Ascending aorta (tissue), 2 donors: ENCODE measurements at places on chromosomes 12 and 14. TPM values are rescaled to one million over a fixed set of nuclear protein-coding genes. Genes with fewer than 3 reads are reported as not detected.
A peak's percentile ranks its signal among the peaks of the same experiment; 100 is the strongest.

The LLPH gene
- total RNA-seq, result 0.21 TPM

The RNFT2 gene
- 0.21 TPM for total RNA-seq

The TMEM229B gene
- 5.5 TPM for total RNA-seq

GRCh38 chr12:76586764-76587395, 27.3 kb upstream of the OSBPL8 start:
- no peaks in the 10 kb centered on the region for H3K36me3 ChIP-seq
- H3K4me1 ChIP-seq, result no peaks in the 10 kb centered on the region
- no peak overlapping the region for H3K4me3 ChIP-seq

DNA sequence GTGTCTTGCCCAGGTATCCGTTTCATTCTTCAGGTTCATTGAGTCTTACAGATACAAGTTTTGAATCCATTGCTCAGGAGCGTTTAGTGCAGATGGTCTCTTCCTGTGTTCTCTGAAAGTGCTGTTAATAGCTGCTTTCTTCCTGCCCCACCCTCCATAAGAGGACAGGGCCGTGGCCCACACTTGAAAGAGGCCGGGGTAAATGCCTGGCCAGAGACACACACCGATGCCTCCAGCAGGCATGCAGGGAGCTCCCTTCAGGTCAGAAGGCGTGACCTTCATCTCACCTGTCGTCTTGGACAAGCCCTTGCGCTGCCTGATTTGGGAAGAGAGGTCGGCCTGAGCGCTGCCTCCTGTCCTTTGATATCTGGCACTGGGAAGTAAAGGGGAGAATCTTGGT, 11.6 kb downstream of the PRKAB1 start:
- H3K4me1 ChIP-seq, result no peaks in the 10 kb centered on the region
- DNase-seq, result no peak
- H3K27me3 ChIP-seq, result no peaks in the 10 kb centered on the region
- H3K4me3 ChIP-seq, result no peak overlapping the region

DNA sequence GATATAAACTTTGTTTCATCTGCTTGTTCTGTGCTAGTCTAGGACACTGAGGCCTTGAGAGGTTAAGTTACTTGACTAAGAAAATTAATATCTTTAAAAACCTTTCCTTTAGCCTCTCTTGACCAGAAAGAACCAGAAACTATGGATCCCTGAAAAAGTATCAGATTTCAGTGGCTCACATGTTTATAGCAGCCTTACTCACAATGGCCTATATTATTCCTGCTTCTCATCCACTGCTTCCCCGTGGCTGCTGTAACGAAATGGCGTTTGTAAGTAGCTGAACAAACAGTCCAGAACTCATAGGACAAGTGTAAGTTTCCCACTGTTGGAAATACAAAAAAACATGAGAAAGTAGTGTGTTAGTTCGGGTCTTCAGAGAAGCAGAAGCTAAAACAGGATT, 3.2 kb upstream of the PYGL start:
- no peak overlapping the region for H3K27ac ChIP-seq
- H3K36me3 ChIP-seq, result no peaks in the 10 kb centered on the region
- H3K4me1 ChIP-seq, result no peaks in the 10 kb centered on the region
- H3K27me3 ChIP-seq, result no peaks in the 10 kb centered on the region

DNA sequence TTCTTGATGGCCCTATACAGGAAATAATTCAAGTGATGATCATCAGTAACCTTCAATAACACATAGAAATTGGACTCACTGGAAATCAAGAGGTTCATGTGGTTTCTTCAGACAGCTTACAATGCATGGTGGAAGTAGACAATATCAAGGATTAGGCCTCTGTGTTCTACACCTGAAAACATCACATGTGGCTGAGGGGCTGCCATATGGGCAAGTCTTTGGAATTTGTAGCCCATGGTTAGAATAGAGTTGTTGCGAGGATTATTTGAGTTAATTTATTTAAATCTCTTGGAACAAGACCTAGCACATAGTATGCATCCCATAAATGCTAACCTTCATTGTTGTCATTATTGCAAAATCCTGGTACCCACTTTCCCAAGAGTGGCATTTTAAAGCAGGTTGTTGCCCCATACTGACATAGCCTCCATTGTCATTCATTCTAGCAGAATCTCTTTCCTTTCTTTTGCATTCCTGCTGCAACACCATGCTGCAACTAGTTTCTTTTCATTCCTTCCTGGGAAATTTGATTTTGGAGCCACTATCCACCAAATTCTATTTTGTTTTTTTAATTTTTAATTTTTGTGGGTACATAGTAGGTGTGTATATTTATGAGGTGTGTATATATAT, 352.7 kb upstream of the NAV3 start:
- no peak for DNase-seq
- H3K4me3 ChIP-seq, result no peak overlapping the region
- no peaks in the 10 kb centered on the region for H3K4me1 ChIP-seq
- no peaks in the 10 kb centered on the region for H3K27me3 ChIP-seq

DNA sequence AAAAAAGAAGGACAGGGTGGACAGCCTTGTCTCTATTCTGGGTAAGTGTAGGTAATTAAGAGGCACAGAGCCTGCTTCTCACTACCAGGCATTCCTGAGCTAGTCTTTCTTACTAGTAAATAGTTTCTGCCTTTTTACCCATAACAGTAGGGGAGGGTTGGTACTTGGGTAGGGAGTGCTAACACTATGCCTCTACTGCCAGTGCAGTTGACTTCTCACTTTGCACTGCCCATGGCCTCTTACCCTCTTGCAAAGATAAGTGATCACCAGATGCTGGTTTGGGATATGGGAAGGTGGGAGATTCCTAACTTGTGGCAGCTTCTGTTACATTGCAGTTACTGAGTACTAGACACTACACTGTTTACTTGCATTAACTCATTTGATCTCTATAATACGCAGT, 11.6 kb downstream of the AHSA1 start:
- peaks cover 50% of the 10 kb centered on the region for H3K36me3 ChIP-seq
- H3K27me3 ChIP-seq, result no peaks in the 10 kb centered on the region
- no peak for DNase-seq
- no peak overlapping the region for H3K4me3 ChIP-seq
- no peak overlapping the region for H3K27ac ChIP-seq

DNA sequence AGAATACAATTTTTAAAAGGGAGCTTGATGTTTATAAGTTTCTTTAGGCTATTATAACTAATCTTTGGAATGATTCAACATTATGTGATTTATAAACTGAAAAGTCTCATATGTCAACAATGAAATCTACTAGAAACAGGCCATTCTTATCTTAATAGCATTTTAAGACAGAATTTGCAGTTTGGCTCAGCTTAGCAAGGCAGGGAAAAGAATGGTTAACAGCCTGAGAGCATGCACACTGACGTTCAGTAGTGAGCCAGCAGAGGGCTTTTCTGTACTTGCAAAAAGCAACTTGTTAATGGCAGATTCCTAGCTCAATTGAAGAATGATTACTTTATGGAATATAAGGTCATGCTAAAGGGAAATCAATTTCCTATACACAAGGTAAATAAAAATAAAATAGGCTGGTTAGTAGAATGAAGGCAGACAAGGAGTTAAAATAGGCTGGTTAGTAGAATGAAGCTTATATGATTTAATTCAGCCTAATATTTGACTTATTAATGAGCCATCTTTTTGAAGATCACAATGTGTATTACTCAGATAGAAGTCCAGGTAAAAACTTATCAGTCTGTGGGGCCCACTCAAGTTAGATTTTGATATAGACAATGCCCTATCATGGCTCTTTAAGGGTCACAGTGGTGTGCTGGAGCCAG, 95.9 kb downstream of the OTOGL start:
- no peak overlapping the region for H3K4me3 ChIP-seq
- no peaks in the 10 kb centered on the region for H3K27me3 ChIP-seq
- DNase-seq, result no peak
- H3K4me1 ChIP-seq, result no peaks in the 10 kb centered on the region
- no peaks in the 10 kb centered on the region for H3K36me3 ChIP-seq
- no peak overlapping the region for H3K27ac ChIP-seq

GRCh38 chr12:114902665-114903064, 218.7 kb upstream of the TBX3 start:
- H3K27ac ChIP-seq, result no peak overlapping the region
- no peaks in the 10 kb centered on the region for H3K36me3 ChIP-seq
- DNase-seq, result no peak
- H3K4me1 ChIP-seq, result no peaks in the 10 kb centered on the region

DNA sequence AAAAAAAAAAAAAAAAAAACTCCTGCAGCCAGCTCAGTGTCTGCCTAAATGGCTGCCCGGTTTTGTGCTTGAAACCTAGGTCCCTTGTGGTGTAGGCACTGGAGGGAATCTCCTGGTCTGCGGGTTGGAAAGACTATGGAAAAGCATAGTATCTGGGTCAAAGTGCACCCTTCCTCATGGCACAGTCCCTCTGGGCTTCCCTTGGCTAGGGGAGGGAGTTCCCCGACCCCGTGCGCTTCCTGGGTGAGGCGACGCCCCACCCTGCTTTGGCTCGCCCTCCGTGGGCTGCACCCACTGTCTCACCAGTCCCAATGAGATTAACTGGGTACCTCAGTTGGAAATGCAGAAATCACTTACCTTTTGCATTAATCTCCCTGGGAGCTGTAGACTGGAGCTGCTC, 14.3 kb downstream of the PTCSC3 start:
- DNase-seq, result no peak
- H3K27ac ChIP-seq, result no peak overlapping the region
- no peaks in the 10 kb centered on the region for H3K4me1 ChIP-seq
- no peaks in the 10 kb centered on the region for H3K36me3 ChIP-seq

- H3K27me3 ChIP-seq, result no peaks in the 10 kb centered on the region
- no peaks in the 10 kb centered on the region for H3K4me1 ChIP-seq
- no peak for DNase-seq
- no peaks in the 10 kb centered on the region for H3K36me3 ChIP-seq
- no peak overlapping the region for H3K27ac ChIP-seq
Observed at GRCh38 chr12:31887109-31887811, 72.0 kb upstream of the RESF1 start.

DNA sequence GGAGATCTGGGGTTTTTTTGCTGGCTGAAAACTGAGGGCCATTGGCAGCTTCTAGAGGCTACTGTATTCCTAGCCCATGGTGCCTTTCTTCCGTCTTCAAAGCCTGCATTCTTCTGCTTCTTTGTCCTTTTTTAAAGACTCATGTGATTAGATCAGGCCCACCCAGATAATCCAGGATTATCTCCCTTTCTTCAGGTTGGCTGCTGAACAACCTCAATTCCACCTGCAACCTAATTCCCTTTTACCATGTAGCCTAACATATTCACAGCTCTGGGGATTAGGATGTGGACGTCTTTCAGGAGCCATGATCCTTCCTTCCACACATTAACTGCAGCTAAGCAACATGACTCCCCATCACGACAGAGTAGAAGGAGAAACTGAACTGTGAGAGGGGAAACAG, 985.5 kb downstream of the DIO2 start:
- no peaks in the 10 kb centered on the region for H3K27me3 ChIP-seq
- no peak for DNase-seq
- H3K27ac ChIP-seq, result no peak overlapping the region
- H3K4me3 ChIP-seq, result no peak overlapping the region

GRCh38 chr12:131828671-131829355, 620 bp downstream of the MMP17 start:
- H3K27ac ChIP-seq, result no peak overlapping the region
- peaks cover 29% of the 10 kb centered on the region for H3K27me3 ChIP-seq
- H3K36me3 ChIP-seq, result no peaks in the 10 kb centered on the region
- peak overlapping the region; percentile 50 for H3K4me3 ChIP-seq
- DNase-seq, result no peak

- H3K4me1 ChIP-seq, result no peaks in the 10 kb centered on the region
- H3K4me3 ChIP-seq, result no peak overlapping the region
- no peak for DNase-seq
- no peaks in the 10 kb centered on the region for H3K36me3 ChIP-seq
Observed at GRCh38 chr12:25323581-25323982, 72.9 kb upstream of the KRAS start.

- no peaks in the 10 kb centered on the region for H3K27me3 ChIP-seq
- H3K4me1 ChIP-seq, result no peaks in the 10 kb centered on the region
- no peak overlapping the region for H3K27ac ChIP-seq
Observed at GRCh38 chr12:30763053-30763452, 8.3 kb upstream of the CAPRIN2 start.

- H3K36me3 ChIP-seq, result no peaks in the 10 kb centered on the region
- no peak overlapping the region for H3K4me3 ChIP-seq
- DNase-seq, result no peak
Observed at GRCh38 chr14:52080808-52081755, 12.2 kb upstream of the NID2 start.

DNA sequence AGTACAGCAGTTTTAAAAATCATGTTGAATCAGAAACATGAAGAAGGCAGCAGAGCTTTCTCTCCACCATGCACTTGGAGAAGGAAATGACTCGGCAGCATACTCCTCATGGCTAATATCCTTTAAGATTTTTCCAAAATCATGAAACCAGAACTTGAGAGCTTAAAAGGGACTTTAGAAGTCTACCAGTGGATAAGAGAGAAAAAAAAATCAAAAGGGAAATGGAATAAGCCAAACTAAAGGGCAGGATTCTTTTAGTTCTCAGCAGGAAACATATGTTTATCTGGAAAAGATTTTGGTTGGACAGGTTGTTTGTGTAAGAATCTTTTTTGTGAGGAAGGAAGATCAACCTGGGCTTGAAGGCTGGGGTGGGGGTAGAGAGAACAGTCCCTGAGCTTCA, 111.8 kb downstream of the PRKCH start:
- H3K27me3 ChIP-seq, result no peaks in the 10 kb centered on the region
- H3K4me1 ChIP-seq, result no peaks in the 10 kb centered on the region
- no peaks in the 10 kb centered on the region for H3K36me3 ChIP-seq
- DNase-seq, result no peak
- no peak overlapping the region for H3K4me3 ChIP-seq

GRCh38 chr12:125023065-125023464, 29.6 kb downstream of the BRI3BP start:
- no peak overlapping the region for H3K4me3 ChIP-seq
- H3K27ac ChIP-seq, result no peak overlapping the region
- no peaks in the 10 kb centered on the region for H3K36me3 ChIP-seq
- H3K4me1 ChIP-seq, result no peaks in the 10 kb centered on the region

- H3K4me1 ChIP-seq, result no peaks in the 10 kb centered on the region
- no peak overlapping the region for H3K4me3 ChIP-seq
- no peaks in the 10 kb centered on the region for H3K36me3 ChIP-seq
- no peak overlapping the region for H3K27ac ChIP-seq
- no peaks in the 10 kb centered on the region for H3K27me3 ChIP-seq
- DNase-seq, result no peak
Observed at GRCh38 chr14:54823757-54824549, 78.7 kb downstream of the GCH1 start.

- no peak overlapping the region for H3K4me3 ChIP-seq
- H3K27ac ChIP-seq, result no peak overlapping the region
- H3K36me3 ChIP-seq, result no peaks in the 10 kb centered on the region
- no peaks in the 10 kb centered on the region for H3K27me3 ChIP-seq
- DNase-seq, result no peak
Observed at GRCh38 chr12:13948621-13949020, 32.8 kb downstream of the GRIN2B start.

DNA sequence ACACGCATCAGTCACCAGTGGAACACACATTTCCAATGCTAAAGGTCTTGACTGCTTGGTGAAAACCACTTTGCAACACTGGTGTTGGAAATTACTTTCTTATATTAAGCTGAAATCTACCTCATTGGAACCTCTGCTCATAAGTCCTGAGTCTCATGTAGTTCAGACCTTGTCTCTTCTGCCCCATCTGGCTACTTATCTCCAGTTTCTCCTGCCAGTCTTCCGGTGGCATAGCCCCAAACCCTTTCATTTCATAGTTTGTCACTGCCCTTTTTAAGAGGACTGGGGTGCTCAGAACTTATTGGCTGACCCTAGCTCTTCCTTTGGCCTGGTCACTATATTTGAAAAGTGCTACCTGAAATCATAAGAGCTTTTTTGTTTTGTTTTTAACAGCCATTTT, 43.7 kb downstream of the HELB start:
- H3K4me3 ChIP-seq, result no peak overlapping the region
- no peak overlapping the region for H3K27ac ChIP-seq
- no peaks in the 10 kb centered on the region for H3K27me3 ChIP-seq
- peaks cover 21% of the 10 kb centered on the region for H3K36me3 ChIP-seq
- DNase-seq, result no peak
